Stimulated activated CD8-positive, alpha-beta memory T cell treated with anti-CD3 and anti-CD28 coated beads, Interleukin-4, amount 100 ng/mL, for 1 hour (primary cell): ENCODE measurements at places on chromosomes 12 and 14.

DNA sequence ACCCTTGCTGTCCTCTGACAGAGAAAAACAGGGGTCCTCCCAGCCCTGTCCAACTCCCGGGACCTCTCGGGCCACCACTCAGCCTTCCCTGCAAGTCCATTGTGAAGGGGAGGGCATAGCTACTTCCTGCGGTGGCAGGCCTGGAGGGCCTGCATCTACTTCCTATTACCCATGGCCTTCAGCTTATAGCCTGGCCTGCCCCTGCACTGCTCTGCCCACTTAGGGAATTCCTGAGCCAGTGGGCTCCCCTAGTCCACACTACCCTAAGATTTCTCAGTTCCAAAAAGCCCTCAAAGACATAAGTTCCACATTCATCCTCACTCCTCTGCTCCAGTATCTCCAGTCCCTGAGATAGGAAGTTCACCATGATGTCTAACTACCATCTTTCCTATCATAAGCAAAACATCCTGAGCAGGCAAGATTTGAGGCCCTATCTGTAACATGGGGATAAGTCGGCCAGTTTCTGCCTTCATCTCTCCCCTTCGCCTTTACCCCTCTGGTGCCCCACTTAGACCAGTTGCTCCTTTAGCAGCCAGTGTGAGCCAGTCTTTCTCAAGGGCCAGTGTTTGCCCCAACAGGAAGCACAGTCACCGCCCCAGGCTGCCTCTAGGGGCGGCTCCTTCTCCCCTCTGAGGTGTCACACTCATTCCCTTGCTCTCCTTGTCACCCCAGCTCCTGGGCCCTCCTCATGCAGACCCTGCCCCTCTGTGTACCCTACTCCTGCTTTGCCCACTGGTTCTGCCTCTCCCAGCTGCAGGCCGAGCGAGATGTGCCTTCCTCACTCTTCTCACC is 10.9 kb downstream of the HDAC7 start:
- no peak for DNase-seq

GRCh38 chr14:54857830-54858269 is 44.8 kb downstream of the GCH1 start:
- DNase-seq = no peak

DNA sequence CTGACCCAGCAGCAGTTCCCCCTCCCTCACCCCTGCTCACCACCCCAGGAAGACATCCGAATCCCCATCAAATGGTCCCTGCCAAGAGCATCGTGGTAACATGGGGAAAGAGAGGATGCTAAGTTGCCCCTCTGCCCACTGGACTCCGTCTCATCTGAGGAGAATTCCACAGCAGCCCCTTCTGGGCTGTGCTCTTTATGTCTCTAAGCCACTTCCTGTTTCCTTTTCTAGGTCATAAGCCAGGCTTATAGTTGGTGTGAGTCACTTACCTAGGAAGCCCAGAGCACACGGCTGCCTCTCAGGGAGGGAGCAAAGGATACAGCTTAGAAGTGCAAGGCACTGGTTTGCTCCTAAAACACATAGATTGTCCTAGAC is 76.0 kb downstream of the VCPKMT start:
- DNase-seq = no peak

DNA sequence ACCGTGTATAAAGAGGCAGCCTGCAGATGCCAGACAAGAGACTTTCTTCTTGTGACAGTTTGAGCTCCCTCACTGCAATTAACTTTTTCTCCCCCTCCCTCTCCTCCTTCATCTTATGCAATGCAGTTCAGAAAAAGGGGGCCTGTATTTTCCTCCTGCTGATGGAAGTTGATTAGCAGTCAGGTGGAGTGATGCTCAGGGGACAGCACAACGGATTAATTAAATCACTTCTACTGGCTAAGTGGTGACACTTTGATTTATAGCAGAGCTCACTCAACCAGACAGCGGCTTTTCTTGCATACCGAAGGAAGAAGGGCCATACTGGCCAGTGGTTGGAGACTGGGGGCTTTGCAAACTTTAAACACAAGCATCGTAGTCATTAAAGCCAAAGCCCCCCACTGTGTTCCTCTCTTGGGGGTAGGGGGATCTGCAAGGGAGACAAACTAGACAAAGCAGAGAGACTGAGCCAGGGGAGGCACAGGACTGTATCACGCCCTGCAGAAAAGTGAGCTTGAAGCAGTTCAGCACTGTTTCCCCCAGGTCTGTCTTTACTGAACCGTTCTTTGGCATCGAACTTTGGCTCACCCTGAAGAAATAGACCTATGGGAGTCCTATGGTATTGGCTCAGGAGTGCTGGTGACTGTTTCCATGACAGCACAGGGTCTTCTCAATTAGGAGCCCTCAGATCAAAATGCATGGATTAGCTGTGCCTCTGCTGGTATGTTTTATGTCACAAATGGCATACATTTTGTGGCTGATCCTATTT is 47.7 kb downstream of the SPRING1 start:
- DNase-seq = no peak

- DNase-seq = no peak
Observed at GRCh38 chr12:76586764-76587395, 27.3 kb upstream of the OSBPL8 start.

DNA sequence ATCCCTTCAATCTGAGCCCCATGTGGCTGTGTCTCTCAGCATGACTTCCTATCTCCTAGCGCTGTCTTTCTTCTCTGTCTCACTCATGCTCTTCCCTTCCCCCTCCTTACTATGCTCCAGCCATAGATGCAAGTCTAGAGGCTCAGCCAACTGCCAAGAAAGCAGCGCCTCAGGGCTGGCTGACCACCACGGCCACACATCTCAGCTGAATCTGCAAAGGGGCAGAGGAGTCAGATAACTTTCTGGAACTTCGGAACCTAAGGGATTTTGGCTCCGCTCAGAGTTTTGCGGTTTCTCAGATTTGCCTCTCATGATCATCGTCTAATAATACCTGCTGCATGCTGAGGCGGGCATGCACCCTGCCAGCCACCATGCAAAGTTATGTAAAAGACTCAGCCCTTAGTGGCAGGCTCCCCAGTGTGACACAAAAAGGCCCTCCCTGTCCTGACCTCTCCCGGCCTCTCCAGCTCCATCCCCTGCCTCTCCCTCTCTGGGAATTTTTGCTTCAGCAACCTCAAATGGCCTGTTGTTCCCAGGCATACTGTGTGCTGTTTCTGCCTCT is 5.0 kb upstream of the FGF6 start:
- DNase-seq = no peak

- DNase-seq = no peak
Observed at GRCh38 chr14:102537981-102538601, 28.5 kb upstream of the ANKRD9 start.
